Urinary bladder (tissue), 4 donors: ENCODE measurements at places on chromosomes 6 and 20. TPM values are rescaled to one million over a fixed set of nuclear protein-coding genes. Genes with fewer than 3 reads are reported as not detected.

DNA sequence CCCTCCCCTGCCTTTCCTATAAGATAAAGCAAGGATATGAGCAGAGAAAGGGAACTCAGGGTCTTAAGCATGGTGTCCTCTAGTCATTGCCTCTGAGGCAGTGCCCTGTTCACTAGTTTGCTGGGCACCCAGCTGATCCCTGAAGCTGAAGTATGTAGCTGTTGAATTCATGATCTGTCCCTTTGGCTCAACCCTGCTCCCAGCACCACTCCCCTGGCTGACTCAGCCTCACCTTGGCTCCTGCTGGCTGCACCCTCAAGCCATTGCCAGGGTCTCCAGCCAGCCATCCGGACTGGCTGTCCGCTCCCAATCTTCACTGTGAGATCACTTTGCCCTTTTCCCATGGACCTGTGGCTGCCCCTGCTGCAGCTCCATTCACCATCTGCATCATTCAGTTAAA lies 25.9 kb upstream of the UST start:
- no peak for DNase-seq

DNA sequence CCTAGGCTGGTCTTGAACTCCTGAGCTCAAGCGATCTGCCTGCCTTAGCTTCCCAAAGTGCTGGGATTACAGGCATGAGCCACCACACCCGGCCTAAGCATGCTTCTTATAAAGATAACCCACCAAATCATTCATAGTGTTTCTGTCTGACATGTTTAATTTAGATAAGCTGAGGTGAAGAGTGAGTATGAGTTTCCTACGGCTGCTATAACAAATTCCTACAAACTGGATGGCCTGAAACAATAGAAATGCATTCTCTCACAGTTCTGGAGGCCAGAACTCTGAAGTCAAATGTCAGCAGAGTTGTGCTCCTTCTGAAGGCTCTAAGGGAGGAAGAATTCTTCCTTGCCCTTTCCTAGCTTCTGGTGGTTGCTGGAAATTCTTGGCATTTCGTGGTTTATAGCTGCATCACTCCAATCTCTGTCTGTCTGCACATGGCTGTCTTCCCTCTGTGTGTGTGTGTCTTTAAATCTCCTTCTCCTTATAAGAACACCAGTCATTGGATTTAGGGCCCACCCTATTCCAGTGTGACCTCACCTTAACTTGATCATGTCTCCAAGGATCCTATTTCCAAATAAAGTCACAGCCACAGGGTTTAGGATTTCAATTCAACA lies 29.9 kb downstream of the MAPK13 start:
- DNase-seq = no peak

DNA sequence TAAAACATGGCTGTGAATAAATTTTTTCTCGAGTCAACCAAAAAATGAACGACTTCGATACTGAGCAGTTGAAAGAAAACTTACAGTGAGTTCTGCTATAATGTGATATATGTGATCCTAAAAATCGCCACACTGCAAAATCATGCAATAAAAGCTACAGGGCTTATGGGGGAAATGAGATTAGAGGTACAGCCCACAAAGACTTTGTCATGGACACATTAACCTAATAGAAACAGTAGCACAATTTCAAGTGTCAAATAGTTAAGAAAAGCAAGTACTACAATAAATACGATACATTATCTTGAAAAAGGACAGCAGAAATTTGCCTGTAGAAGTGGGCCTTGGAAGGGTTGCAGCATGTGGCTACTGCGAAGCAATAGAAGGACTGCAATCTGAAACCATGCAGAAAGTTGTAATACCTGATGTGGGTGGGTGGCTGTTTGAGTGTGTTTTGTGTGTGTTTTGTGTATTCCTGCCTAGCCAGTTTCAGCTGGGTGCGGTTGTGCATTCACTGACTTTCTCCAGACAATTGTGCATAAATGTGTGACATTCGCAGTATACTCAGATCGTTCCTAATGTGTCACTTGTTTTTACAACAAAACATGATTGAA lies 79.1 kb downstream of the RPP40 start:
- DNase-seq = no peak

DNA sequence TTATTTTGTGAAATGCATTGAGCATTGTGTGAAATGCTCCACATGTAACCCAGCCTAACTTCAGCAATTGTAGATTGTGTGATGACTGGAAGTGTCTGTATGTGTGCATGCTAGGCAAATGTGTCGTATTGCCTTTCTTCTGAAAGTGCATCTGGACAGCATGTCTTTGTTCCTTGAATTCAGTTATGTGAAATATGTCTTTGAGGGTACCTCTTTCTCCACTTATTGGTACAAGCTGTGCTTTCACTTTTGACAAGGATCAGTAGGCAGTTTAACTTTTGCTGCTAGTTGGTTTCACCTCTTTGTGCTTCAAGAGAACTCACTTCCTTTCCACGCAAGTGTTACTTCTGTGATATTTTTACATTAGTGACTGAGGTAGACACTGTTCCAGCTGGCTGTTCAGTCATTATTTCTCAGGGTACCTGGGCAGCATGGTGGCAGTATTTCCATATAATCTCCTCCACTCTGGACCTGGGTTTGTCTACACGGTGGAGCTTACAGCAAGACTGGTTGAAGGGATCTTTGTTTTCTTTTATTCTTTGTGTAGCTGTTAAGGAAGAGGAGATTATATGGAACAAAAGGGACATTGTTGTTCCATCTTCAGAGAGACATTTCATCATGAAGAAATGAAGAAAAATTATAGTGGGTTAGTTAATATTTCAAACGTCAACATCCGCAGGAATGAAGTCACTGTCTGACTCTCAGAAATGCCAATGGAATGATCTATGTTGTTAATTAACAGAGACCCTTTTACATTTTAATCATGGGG lies 175.4 kb downstream of the UTRN start:
- no peak for DNase-seq

DNA sequence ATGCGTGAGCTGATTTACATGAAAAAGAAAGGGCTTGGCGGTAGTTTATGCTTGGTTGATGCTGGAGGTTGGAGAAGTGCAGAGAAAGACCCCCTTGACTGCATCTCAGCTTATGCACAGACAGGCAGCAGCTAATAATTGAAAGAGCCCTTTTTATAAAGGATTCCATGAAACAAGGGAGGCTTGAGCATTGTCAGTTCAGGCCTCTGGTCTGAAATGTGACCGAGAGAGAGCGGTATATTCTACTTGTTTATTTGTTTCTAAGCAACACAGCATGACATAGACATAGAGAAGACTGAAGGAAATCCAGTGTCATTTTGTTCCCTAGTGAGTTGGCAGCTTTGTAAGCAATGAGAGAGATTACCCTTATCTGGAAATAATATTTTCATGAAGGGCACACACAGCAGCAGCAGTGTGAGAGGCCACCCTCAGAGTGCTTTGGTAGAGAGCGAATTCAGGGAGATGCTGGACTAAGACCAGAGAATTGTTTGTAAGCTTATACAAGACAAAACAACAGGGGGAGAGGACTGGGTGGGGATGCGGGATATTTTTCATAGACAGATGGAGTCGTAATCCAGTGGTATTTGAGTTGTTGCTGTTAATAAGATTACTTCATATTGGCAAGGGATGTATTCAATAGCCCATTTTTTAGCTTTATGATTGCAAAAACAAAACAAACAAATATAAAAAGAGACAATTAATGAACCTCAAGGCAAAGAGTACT lies 34.6 kb upstream of the LAMA2 start:
- no peak for DNase-seq

DNA sequence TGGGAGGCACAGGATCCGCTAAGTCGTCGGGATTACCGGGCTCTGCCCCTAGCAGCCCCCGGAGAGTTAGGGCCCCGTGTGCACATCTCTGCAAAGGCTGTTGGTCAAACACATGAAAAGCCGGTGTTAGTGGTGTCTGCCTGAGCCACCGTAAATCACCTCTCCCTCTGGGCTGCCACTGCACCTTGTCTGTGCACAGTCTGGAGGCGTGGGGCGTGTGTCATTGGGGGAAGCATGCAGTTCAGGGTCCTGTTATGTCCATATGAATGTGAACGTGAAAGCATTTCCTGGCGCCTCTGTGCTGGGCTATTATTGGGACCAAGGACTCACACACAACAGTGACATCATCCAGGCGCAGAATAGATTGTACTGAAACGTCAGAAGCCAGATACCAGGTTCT lies 305.6 kb downstream of the NRN1 start:
- no peak for DNase-seq

GRCh38 chr6:121917834-121918559 lies 481.5 kb upstream of the HSF2 start:
- no peak for DNase-seq

GRCh38 chr6:144777249-144777648 lies 492.1 kb downstream of the UTRN start:
- no peak for DNase-seq

- DNase-seq = no peak
These were observed 38.0 kb downstream of the TTLL9 start for GRCh38 chr20:31908424-31908823.

DNA sequence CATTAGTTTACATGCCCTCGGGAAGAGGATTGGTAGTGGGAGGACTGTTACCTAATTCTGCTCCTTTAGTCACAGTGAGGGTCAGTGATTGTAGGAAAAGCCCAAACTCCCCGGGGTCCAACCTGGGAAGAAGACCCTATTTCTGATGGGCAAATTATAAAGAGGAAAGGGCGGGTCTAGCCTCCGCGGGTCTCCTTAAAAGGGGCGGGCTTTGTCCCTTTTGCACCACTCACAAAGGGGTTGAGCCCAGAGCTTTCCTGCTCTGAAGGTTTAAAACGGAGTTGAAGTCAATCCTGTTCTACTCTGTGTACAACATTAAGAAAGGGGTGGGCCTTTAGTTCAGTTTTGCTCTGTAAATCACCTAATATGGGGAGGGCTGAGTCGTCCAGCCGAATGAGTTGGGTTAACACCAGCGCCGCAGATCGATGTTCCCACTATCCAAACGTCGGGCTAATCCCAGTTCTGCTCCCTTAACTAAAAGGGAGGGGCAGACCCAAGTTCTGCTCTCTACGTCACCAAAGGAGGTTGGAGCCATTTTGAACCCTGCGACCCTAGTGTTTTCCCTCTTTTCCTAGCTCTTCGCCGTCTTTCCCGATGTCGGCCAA lies 920 bp upstream of the RNF5 start:
- no peak for DNase-seq

GRCh38 chr6:31898383-31899011 lies 999 bp upstream of the EHMT2 start:
- no peak for DNase-seq

DNA sequence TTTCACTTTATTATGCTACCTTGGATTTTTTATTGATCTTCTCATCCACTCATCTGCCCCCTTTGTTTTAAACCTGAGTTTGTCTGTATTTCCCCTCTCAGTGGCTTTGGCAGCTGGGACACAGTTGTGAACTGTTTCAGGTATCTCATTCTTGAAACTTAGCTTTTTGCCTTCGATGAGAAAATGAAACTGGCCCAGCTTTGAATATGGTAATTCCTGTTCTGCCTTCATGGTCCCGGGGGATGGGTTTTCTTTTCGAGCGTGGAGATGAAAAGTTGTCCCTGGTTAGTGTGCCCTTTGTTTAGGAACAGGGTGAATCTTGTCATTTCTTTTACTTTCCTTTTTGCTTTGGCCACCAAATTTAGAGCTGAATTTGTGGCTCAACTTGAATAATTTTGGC lies 25.6 kb downstream of the DHX35 start:
- DNase-seq = no peak

DNA sequence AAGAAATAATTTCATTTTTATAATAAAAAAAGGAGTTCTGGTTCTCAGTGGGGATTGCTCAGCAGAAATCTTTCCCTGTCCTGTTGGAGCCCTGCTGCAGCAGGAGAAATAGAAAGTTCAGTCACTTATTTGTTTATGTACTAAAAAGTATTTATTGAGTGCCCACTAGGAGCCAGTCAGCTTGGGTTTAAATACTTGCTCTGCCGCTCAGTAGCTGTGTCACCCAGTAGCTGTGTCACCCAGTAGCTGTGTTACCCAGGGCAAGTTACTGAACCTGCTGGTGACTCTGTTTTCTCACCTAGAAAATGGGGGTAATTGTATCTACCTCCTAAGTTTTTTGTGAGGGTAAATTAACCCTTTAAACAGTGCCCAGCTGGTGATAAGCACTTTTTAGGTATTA lies 32.9 kb downstream of the FOXF2 start:
- no peak for DNase-seq

DNA sequence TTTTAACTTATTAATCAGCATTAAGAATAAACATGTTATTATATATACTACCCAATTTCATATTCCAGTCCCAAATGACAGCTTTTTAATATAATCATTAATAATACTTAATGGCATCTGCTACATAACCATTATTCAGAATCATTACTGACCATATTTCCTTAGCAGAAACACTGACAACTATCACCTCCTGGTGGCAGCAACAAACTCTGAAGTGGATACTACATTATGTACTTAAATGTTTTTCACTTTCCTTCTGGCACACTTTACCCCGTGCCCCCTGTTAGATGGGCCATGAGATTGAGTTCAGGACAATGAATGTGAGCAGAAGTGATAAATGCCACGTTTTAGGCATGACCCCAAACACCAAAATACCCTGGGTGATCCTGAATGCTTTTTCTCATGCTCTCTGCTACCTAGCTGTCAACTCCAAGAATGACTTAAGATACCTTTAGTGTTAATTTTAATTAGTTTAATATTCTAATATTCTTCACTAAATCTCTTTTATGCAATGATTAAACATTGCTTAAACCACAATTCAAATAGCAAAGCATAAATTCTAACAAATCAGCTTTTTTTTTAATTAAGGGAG lies 77.1 kb downstream of the LMBRD1 start:
- no peak for DNase-seq

DNA sequence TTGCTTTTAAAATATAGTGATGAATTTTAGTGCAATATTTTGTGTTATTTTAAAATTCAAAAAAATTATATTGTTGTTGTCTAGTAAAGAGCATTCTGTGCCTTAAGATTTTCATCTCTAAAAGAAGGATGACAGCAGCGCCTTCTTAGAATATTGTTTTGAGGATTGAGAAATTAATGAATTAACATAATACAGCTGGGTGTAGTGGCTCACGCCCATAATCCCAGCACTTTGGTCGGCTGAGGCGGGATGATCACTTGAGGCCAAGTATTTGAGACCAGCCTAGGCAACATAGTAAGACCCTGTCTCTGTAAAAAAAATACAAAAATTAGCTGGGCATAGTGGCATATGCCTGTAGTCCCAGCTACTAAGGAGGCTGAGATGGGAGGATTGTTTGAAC lies 6.8 kb downstream of the TIAM2 start:
- no peak for DNase-seq

- no peak for DNase-seq
These were observed 8.5 kb downstream of the SYNGAP1 start for GRCh38 chr6:33428224-33428965.

DNA sequence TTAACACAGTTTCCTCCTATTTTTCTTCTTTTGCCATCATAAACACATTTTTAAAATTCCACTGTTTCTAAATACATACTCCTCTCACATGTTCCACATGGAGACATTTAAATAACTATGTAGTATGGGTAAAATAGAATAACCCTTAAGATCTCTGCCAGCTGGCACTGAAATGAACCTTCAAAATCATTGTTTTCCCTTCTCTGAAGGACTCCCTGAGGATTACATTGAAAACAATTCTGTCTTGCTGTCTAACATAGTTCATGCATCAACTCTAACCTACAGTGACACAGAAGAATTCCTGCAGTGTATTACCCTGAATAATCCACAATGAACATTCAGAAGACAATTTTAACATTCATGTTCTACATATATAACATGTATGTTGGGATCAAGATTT lies 1361.8 kb upstream of the CITED2 start:
- no peak for DNase-seq

Gene TNFRSF21
- total RNA-seq = 22.8 TPM

Gene SLC17A4
- total RNA-seq = not detected

Gene ANKRD66
- total RNA-seq = not detected

Gene HRH3
- 0.16 TPM for total RNA-seq

Gene PDYN
- not detected for total RNA-seq

Gene MPIG6B
- total RNA-seq = 0.32 TPM

Gene KIAA1755
- 6.8 TPM for total RNA-seq

Gene CST1
- not detected for total RNA-seq

Gene GPR63
- 9.7 TPM for total RNA-seq
